Urinary bladder (tissue), 4 donors: ENCODE measurements at places on chromosomes 7 and 10. TPM values are rescaled to one million over a fixed set of nuclear protein-coding genes. Genes with fewer than 3 reads are reported as not detected.

The SMO gene
- polyA plus RNA-seq, result 16.7 TPM

The AKR1B15 gene
- 0.86 TPM for polyA plus RNA-seq

The CPVL gene
- 16.7 TPM for polyA plus RNA-seq

The TCAF2 gene
- 3.1 TPM for polyA plus RNA-seq

The WNT8B gene
- polyA plus RNA-seq, result 0.08 TPM
